H4 (cell line): ENCODE measurements at places on chromosomes 6 and 20. TPM values are rescaled to one million over a fixed set of nuclear protein-coding genes. Genes with fewer than 3 reads are reported as not detected.

DNA sequence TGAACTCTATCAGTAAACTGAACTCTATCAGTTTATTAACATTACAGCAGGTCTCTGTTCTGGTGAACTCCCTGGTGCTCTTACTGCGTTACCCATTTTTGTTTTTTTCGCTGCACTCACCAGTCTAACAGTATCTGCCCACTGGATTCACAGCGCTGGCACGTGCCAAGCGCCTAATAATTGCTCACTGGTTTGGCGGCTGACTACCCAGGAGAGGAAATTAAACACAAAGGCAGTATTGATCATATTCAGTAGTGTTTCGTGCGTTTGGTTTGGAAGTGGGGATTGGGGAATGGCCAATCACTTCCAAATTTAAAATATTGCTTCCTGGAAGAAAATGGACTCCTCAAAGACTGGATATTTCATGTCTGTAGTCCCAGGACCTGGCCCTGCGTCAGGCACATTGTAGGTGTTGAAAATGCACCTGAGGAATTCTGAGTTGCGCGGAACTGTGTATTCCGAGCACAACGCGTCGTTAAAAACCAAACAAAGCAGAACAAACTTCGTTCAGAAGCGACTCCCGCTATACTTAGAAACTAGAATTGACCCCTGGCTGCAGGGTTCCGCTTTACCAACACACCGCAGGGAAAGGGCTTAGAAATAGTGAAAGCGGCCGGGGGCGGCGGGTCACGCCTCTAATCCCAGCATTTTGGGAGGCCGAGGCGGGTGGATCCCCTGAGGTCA, 1.1 kb upstream of the RPS12 start:
- DNase-seq = no peak

DNA sequence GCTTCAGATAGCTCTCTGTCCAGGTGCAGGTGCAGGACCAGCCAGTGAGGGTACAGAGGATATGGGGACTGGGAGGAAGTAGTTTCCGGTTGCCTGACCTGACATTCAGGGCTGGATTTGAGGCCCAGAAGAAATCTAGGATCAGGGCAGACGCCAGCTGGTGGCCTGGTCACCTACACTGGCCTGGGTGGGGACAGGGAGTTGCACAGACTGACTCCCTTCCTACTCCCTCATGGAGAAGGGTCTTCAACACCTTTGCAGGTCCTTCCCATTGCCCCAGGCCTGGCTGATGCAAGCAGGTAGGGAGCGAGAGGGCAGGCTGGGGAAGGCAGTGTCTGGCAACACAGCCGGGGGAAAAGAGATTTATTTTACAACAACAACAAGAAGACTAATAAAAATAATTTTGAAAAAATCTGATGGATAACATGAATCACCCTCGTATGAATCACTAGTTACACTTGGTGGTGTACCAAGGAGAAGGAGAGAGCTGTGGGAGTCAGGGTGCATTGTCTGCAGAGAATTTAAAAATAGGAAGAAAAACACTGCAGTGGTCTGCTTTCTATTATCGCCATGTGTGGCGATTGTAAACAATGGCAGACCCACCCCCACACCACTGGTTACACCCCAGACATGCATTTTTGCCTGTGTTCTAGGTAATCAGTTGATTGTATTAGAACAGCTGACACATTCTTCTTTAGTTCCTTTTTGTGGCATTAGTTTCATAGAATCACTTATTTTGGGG, 62.3 kb upstream of the SNX9 start:
- no peak for DNase-seq

The ERVFRD-1 gene
- total RNA-seq = not detected in 2 replicates

DNA sequence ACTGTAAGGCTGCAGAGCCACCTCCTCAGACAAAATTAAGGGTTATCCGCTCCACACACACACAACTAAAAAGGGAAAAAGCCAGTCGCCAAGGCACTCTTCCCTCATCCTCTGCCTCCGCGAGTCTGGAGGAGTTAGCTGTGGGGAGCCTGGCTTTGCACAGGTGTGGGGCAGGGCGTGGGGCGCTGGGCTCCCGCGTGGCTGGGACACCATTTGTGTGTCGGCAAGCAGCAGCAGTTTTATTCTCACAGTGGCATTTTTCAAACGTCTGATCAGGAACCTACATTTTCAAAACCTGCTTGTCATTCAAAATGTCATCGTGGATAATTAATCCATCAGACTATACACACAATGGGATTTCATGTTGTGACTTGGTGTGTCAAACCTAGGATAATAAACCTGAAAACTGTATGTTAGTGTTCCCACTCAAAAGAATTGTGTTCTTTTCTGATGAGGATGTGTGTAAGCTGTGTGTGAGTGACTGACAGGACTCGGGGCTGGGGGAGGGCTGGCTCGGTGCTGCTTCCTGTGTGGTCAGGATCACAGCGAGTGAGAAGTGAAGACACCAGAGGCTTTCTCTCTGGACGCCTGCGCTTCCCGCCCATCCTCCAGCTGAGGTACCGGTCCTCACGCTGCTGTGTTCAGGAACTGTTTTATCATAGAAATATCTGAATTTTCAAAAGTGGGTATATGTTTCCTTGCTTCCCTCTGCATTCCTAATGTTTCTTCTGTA, 83.1 kb downstream of the IRF4 start:
- no peak for DNase-seq

DNA sequence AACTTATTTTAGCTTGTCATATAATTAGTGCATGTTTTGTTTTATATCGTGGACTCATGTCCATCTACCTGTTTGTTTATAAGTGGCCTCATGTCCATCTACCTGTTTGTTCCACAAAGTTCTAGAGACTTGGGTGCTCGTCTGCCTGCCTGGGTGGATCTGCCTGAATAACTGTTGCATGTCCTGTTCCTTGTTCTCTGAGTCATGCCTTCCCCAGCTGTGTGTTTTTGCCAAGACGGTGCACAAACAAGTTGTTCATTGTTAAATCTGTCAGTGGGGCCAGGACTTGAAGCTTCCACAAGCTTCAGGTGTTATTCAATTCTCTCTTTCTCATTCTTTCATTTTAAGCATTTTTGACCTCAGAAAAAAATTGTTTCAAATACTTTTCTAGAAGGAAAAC, 358.0 kb upstream of the CITED2 start:
- no peak for DNase-seq

DNA sequence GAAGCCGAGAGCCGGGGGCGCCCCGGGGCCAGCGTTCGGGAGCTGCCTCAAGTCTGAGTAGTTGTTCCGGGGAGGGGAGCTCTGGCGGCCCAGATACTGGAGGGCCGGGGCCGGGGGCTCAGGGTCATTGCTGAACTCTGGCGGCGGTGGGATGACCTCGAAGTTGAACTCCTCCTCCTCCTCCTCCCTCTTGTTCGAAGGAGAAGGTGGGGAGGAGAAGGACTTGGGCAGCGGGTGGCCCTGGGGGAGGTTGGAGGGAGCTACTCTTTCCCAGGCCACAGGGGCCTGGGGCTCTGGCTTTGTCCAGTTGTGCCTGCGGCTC, 37.7 kb downstream of the C6orf132 start:
- DNase-seq = no peak

GRCh38 chr6:145547594-145548335, 187.6 kb downstream of the EPM2A start:
- DNase-seq = no peak

- DNase-seq = no peak
Measured at GRCh38 chr20:9220874-9221547, 152.1 kb downstream of the PLCB4 start.

- no peak for DNase-seq
Measured at GRCh38 chr6:167230288-167230687, 60.8 kb upstream of the UNC93A start.

- no peak for DNase-seq
Measured at GRCh38 chr20:39778847-39779604, 816.9 kb downstream of the DHX35 start.

The SLC17A9 gene
- total RNA-seq = not detected in 2 replicates

DNA sequence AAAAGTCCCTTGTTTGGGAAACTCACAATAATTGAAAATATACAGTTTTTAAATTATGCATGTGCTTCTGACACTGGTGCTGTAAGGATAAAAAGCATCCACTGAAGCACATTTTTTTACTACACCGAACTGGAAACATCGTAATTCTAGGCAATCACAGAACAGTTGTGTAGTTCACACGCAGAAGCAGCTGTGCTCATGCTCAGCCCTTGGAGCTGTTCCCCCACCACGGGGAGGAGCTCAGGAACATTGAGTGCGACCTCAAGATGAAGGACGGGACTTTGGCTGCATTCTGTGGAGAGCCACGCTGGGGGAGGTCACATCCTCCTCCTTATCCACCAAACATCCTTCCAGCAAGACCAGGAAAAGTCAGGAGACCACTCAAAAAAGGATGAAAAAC, 466.3 kb upstream of the CDH4 start:
- no peak for DNase-seq

The HLA-DRB1 gene
- total RNA-seq = 0.95 and 1.4 TPM in 2 replicates

The ABHD16B gene
- not detected in 2 replicates for total RNA-seq

- DNase-seq = no peak
Measured at GRCh38 chr6:137542713-137543112, 48.5 kb upstream of the OLIG3 start.
